Stimulated activated CD4-positive, alpha-beta T cell treated with anti-CD3 and anti-CD28 coated beads, Interleukin-2, amount 100 ng/mL, for 4 hours (primary cell): ENCODE measurements at places on chromosomes 2 and 18.

GRCh38 chr2:188974164-188974563 is at the start of gene COL3A1:
COL3A1 (plus strand) TSS chr2:188974373; CDS start chr2:188974490, 117 bp downstream.
- DNase-seq = no peak

DNA sequence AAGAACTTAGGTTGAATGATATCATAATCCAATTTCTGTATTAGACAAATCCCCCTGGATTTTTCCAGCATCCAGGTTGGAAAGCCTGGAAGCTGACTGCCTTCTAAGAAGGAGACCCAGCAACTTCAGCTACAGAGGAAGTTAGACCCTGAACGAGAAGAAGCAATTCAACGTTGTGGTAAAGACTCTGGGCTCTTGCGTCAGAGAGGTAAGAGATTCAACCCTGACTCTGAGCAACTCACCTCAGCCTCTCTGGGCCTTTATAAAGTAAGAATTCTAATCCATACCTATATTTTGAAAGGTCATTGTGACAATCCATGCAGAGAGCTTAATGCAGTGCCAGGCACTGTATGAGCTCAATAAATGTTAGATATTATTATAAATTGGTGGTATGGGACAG is 9.7 kb downstream of the E2F6 start:
- DNase-seq = no peak

- no peak for DNase-seq
These were observed 43.8 kb downstream of the SNORC start for GRCh38 chr2:232913903-232914302.

DNA sequence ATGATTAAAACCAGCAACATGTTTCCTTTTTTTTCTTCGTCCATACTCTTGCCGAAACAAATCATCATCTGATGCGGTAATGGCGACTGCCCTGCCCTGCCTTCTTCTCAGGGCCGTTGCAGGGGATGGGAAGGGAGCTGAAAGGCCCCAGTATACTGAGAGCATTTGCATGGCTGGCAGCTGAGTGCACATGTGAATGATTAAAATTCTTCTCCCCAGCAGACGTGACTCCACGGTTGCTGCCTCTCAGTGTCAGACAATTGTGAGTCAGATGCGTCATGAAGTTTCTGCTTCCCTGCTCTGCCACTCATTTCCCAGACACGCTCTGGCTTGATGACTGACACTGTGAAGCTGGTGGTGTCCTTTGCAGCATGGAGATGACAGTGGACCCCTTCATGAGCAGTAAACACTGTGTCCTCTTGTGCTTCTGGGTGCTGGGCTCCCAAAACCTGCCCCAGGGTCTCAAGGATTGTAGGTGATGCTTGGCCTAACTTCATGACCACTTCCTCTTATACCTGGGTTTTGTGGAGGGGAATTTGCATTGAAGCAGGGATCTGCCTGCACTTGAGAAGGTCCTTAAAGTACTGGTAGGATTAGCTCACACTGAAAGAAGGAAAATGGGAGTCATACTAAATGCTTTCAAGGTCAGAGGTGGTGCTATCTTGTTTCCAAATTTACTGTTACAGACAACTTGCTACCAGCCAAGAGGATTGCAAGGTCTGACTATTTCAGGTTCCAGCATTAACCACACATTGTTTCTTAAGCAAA is 222.5 kb upstream of the COPS8 start:
- DNase-seq = no peak

DNA sequence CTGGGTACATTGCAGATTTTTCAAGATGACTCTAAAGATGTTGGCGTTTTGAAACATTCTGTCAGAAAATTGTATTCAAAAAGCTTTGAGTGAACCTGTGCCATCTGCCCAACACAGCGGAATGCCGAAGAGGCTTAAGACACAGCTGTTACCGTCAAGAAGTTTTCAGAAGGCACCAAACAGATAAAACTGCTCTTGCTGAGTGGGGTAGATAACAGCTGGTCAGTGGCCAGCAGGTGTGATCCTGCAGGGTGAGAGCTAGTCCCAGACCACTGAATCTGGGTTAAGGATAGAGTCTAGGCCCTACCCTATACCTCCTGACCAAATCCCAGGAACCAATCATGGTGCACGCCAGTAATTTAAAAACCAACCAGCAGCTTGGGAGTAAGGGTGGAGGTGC is 60.5 kb upstream of the B3GNT7 start:
- no peak for DNase-seq

GRCh38 chr2:12243381-12243780 is 473.4 kb upstream of the TRIB2 start:
- DNase-seq = no peak
